ENCODE measurements at places on chromosomes 2 and 18.

DNA sequence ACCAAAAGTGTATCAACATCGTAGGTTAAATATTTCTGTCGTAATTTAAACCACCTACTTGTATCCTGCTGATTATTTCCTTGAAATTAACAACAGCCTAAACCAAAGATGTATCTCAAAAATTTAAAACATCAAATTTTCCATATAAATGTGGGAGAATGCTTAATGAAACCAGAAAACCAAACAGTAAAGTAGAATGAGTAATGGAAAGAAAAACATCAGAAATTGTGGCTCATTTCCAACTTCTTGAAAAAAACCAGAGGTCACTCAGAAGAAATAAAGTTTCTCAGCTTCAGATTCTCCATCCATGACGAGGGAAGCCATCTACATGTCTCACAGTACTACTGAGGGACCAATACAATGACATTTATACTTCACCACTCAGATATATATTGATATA is 296.5 kb downstream of the NOL4 start:
- DNase-seq, result no peak

- DNase-seq, result no peak
Observed at GRCh38 chr2:149873936-149874335, 286.4 kb upstream of the MMADHC start.

GRCh38 chr18:75489493-75490190 is 62.1 kb upstream of the SMIM21 start:
- DNase-seq, result no peak

- DNase-seq, result no peak
Observed at GRCh38 chr2:235515821-235516220, 22.0 kb downstream of the AGAP1 start.

GRCh38 chr18:37381554-37381953 is 184.0 kb downstream of the CELF4 start:
- DNase-seq, result no peak

GRCh38 chr18:50199921-50200320 is 5.0 kb upstream of the MYO5B start:
- no peak for DNase-seq

GRCh38 chr2:191255271-191255670 is 10.1 kb downstream of the MYO1B start:
- DNase-seq, result no peak

- DNase-seq, result no peak
Observed at GRCh38 chr2:213002383-213002782, 149.0 kb downstream of the IKZF2 start.

DNA sequence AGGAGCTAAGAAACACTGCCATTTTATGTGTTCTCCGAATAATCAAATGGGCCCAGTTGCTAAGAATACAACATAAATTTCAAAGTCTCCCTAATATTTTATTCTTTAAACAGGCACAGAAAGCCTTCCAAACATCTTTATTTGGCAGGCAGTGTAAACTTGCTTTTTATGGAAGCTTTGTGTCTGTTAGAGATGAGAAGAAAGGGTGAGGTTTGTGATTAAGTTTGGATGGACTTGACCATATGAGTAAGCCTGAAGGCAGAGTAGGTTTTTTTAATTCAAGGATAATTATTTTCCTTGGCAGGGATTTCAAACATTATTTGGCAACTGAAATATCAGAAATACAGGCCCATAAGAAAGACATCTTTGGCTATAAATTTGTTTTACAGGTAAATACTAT is 62.9 kb downstream of the COX7A2L start:
- DNase-seq, result no peak

DNA sequence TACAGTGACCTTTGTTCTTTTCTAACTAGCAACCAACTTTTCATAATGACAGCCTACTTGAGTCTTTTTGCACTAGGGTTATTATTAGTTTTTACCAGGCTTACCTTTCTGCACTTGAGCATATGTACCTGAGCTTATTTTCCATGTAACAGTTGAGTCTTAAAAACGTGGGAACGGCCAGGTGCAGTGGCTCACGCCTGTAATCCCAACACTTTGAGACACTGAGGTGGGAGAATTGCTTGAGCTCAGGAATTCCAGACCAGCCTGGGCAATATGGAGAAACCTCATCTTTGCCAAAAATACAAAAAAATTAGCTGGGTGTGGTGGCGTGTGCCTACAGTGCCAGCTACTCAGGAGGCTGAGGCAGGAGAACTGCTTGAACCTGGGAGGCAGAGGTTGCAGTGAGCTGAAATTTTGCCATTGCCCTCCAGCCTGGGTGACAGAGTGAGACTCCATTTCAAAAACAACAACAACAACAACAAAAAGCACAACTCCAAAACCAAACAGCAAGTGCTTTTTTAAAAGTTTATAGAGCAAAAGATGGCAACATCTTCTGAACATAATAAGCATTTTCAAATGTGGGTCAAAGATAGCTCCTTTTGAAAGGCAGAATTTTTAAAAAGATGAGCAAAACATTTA is 57.1 kb upstream of the CD28 start:
- DNase-seq, result no peak

GRCh38 chr2:47227532-47228279 is 72.6 kb upstream of the STPG4 start:
- DNase-seq, result no peak

DNA sequence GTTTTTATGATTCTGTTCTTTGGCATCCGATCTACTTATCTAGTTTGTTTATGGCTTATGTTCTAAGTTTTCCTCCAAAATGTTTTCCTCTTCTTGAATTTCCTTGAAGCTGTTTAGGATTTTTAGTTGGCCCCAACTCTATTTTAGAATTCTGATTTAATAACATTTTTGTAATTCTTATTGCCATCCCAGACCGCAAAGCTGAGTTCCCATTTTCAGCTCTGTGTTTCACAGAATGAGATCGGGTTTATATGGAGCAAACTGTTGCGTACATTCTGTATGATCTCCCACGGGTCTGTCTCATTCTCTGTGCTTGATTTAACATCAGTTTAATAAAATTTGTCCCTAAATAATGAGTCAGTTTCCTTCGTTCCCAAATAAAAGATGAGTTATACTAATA is 59.3 kb downstream of the DPP4 start:
- no peak for DNase-seq

GRCh38 chr18:26181343-26181826 is 44.9 kb upstream of the TAF4B start:
- peak; percentile 2 for DNase-seq

DNA sequence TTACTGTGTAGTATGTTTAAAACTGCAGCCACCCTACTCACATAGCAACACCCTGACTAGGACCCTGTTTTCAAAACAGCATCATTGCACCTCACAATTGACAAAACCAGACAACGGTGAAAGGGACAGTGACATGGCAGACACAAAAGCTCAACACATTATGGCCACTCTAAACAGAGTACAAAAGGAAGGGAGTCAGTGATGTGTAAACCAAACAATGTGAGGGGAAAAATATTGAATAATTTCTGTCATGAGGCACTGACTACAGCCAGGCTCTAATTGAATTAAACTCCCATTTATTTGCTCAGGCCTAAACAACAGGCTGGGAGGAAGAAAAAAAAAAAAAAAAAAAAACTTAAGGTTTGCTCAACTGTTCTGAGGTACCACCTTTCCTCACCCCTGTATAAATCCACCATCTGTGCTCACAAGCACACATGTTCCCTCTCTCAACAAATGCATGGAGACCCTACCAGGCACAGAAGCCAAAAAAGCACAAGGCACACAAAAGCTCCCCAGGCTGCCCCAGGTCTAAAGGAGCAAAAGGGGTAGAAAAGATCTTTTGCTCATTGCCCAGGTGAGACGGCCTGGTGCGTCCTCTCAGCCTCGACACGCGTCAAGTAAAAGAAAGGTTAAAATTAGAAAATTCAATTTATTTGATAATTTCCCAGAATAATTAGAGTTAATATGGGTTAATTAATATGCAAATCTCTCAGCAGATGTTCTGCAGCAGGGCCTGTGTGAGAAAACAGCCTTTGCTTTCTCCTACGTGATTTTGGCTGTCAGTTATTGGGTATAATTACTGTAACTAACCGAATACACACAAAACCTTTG is 80.9 kb downstream of the ZEB2 start:
- DNase-seq, result no peak

GRCh38 chr2:171810422-171811244 is 83.4 kb downstream of the SLC25A12 start:
- DNase-seq, result peak; percentile 60

DNA sequence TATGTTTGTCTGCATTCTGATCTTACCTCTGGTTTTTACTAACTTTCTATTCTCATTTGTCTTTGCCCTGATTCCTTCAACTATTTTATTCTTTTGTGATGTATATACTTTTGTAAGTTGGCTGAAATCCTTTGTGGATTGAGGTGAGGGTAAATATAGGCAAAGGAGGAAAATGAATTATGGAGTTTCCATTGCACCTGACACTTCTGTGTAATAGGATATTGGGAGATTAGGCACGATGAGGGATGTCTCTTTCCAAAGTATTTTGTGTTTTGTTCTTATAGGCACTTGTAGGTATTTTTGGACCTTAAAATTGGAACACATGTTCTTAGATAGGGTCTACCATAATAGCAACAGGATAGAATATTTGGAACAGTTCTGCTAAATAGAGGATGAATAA is 76.4 kb downstream of the HRH4 start:
- DNase-seq, result no peak

DNA sequence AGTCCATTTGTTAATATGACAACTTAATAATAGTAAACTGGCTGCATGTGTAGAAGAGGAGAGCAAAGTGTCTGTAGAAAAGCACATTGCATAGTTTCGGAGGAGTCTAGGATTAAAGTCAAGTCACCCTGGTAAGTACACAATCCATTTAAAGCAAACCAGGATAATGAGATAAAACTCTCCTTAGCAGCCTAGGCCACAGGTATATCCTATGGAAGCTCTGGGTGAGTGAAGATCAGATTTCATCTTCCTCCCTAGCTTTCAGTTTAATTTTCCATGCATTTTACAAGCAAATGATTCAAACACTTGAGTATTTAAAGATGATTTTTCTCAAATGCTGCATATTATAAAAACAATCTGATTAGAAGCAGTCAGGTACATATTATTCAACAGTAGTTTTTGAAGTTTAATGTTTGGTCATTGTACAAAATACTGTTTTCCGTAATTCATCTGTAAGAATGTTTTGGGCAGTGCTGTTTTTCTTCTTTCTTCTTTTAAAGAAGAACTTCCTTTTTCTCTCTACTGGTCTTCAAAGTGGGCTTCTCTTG is 10.2 kb downstream of the CERS6 start:
- no peak for DNase-seq

GRCh38 chr2:117308861-117309770 is 505.4 kb upstream of the DDX18 start:
- DNase-seq, result no peak
